ENCODE measurements at places on chromosomes 7 and 10.

- no peak for DNase-seq
These were observed 14.2 kb downstream of the CLRN3 start for GRCh38 chr10:127878475-127879055.

DNA sequence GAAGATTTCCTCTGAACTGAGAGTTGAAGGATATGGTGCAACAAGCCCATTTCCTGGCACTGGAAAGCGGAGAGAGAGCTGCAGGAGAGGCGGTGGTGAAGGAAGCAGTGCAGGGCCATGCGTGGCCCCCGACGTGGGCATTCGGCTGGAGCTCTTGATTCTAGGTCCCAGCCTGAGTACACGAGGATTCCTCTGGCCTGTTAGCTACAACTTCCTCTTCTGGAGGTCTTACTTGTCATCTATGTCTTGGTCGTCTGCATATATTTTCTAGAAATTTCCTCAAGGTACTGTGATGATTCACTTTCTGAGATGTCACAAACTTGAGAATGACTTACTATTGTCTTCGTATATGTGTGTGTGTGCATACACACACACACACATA is 59.2 kb upstream of the JAZF1 start:
- no peak for DNase-seq

DNA sequence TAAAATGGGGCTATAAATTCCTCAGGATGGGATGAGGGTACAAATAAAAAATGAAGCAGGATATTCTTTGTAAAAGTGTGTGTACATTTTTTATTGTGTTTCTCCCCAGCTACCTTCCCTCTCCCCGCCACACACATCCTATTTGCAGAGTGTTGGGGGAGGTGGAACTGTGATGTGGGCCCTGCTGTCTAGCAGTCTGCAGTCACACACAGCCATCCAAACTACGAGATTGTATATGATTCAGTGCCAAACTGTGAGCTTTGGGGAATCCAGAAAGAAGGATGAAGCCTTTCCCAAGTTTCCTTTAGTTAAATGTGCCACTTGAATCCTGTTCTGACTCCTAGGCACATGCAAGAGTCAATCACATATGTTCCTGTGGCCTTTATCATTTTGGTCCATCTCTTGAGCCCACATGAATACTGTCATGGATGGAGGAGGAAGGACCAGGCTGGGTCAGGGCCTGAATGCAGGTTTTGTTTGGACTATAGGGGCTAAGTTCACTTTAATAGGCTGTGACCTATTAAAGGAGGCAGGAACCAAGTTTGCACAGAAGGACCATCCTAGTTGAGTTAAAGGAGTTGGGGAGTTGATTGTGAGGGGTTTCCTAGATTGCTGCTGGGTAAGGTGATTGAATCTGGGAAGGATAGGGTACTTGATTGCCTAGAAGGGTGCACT is 1.1 kb upstream of the SEMA4G start:
- no peak for DNase-seq

DNA sequence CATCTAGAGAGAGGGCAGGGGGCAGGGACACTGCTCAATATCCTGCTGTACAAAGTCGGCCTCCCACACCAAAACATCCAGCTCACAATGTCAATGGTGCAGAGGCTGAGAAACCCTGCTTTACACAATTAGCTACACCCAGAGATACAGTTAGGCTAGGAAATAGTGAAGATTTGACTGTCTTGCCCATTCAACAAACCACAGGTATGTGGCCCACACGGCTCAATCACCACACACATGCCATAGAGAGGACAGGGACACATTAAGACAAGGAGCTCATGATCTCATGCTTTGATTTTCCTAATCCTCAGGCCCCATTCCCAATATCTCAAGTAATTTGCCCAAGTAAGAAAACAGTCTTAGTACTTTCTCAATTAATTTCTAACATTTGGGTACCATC is 110.4 kb downstream of the OSBPL3 start:
- DNase-seq = no peak

GRCh38 chr10:11693376-11693775 is 48.8 kb upstream of the ECHDC3 start:
- no peak for DNase-seq

GRCh38 chr7:14905764-14906163 is 3.2 kb upstream of the DGKB start:
- no peak for DNase-seq

GRCh38 chr7:157514306-157514705 is 177.5 kb downstream of the DNAJB6 start:
- DNase-seq = no peak

DNA sequence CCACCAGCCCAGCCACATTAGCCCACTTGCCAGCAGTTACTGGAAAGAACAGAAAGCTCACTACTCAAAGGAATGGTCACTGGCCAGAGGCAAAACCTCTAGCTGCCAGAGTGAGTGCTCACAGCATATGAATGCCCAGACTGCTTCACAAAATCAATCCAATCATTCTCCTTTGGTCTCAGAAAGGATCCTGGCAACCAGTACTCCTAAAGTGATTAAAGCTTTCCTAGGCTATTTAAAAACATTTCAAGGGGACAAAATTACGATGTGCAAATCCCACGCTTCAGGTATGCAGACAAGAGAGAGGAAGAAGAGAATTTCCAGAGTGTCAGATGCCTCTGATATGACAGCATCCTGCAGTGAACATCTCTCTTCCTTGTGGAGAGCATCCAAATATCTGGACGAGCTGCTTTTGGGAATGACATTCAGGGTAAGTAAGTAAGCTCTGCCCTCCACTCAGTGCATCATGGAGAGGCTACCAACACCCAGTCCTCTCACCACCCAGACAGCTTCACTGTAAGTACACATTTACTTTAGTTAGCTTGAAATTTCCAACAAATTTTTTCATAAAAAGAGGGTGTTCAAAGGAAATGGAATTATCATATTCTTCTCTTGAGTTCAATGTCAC is 25.1 kb downstream of the ICA1 start:
- DNase-seq = no peak

DNA sequence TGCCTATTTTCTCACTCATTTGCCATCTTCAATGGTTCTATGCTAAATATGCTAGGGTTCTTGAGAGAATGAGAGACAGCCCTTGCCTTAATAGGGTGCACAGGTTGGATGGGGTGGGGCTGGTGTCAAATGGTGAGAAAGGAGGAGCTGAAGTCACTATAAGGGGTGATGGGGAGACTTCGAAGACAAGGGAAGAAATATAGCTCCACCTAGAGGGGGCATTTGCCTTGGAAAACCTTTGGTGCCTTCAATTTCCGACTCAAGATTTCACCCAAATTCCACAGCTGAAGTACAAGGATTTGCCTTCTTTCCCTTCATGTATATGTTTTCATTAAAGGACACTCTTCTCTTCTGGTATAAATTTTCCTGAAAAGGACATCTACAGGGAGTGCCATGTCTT is 5.6 kb downstream of the PTN start:
- no peak for DNase-seq

- peak; percentile 89 for DNase-seq
These were observed 29.7 kb upstream of the GSDME start for GRCh38 chr7:24786941-24787340.

- DNase-seq = peak; percentile 43
These were observed 484.0 kb upstream of the GALNT17 start for GRCh38 chr7:70647801-70648498.

DNA sequence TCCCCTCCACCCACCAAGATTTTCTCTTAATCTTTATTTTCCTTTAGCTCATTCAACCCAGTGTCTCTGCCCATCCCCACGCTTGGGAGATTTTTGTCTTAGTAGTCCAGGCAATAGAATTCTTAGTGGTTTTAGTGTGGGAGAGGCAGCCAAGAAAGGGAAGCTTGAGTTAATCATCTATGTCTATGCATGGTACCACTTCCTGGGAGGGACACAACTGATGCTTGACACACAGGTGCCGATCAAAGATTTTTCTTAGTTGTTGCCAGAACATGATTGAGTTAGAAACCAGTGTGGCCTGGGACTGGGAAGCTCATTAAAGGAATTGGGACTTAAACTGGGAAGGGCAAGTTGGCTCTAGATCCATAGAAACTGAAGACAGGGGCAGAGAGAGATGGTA is 3.1 kb downstream of the STRA8 start:
- DNase-seq = no peak

DNA sequence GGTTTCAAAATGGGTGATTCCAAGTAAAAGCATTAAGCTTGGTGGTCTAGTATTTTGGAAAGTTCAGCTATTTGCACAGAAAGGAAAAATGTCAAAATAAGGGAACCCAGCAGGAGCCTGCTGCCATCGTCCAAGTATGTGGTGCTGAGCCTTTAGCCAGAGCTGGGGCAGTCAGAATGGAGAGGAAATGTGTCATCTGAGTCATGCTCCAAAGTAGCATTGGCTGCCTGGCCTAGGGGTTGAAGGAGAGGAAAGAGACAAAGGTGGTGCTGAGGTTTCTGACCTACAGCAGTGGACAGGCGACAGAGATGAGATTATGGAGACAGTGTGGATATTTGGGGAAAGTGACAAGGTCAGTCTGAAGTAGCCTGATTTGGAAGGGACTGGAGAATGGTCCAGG is 103.9 kb downstream of the PLCE1 start:
- DNase-seq = peak; percentile 50

- DNase-seq = no peak
These were observed 72.4 kb downstream of the CTTNBP2 start for GRCh38 chr7:117800841-117801240.

DNA sequence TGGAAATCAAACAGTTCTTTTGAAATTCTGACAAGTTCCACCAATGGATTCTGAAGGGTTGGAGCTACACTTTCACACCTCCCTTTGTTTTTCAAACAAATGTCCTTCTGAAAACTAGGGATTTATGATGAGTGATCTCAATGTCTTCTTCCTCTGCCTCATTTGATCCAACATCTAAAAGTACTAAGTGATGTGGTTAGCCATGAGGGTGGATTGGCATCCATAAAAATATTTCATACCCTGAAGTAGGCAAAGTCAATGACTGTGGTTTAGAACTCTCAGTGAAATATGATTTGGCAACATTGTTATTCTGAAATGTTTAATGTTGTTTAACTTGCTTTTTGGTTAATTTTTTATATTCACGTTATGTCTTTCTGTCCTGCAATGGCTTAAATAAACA is 136.9 kb downstream of the MBL2 start:
- no peak for DNase-seq

DNA sequence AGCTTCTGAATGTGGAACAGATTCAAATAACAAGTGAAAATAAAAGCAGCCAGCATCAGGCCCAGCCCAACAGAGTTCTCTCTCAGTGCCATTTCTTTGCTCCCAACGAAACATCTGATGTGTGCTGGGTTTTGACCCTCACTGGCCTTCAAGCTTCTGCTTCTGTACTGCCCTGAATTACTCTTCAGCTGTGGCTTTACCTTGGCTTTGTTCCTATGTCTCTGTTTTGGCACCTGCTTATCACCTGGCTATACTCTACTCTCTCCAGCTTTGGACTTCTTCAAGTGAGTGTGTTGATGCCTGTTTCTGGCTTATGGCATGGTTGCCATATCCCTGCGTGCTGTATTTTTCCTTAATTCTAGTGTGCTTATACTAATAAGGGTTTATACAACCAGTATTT is 768.3 kb downstream of the SORCS1 start:
- DNase-seq = no peak

GRCh38 chr7:1678081-1678543 is 8.0 kb downstream of the ELFN1 start:
- DNase-seq = no peak
